ENCODE measurements at places on chromosomes 2 and 18.

GRCh38 chr2:114056294-114057143 lies 166.6 kb downstream of the ACTR3 start:
- DNase-seq: no peak

GRCh38 chr18:74725690-74726089 lies 128.0 kb downstream of the ZNF407 start:
- DNase-seq: no peak

DNA sequence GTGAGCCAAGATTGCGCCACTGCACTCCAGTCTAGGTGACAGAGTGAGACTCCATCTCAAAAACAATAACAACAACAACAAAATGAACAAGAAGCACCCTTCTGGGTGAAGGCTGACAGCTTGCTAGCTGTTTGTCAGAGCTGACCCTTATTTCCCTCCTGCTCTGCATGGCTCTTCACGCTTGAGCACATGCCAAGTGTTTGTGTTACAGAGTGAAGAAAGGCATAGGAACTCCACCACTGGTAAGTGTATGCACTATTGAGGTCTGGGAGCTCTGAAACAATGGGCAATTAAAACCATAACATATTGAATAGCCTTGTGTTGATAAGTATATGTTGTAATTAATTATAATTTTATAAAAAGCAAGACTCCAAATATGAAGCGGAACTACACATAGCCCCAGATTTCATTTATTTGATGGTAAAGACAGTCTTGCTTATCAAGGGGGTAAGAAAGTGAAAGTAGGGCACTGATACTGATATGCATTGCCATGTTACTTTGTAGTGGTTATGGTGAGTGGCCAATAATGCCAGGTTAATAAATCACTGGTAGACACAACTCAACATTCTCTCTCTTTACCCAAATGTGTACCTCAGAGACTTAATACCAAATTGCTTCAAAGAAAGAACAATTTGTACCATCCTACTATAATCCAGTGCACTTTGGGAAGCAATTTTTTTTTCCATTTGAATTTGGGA lies 163.4 kb downstream of the VWC2L start:
- no peak for DNase-seq

DNA sequence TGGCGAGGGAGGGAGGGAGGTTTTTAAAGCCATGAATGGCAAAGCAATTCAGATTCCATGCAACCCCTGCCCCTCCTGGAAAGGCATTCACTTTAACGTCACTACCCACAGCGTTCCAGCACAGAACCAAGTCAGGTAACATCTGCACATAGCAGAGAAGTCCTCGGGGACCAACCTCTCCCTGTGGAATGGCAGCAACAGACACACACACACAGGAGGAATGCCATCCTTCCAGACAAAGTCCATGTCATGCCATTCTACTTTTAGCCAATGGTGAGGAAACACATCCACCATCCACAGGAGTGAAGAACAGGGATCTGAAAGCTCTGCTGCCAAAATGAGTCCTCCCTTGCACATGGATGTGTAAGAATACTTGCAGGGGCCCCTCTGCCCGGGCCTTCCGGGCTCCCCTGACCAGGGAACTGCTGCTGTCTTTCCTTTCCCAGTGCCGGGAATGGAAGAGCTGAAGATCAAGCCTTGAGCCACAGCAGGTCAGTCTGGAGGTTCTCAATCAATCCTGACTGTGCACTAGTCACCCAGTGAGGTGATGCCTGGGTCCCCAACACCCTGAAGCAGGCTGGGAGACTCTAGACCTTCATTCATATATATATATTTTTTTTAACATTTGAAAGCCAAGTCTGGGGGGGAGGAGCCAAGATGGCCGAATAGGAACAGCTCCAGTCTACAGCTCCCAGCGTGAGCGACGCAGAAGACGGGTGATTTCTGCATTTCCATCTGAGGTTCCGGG lies 63.7 kb downstream of the UXS1 start:
- DNase-seq: no peak

DNA sequence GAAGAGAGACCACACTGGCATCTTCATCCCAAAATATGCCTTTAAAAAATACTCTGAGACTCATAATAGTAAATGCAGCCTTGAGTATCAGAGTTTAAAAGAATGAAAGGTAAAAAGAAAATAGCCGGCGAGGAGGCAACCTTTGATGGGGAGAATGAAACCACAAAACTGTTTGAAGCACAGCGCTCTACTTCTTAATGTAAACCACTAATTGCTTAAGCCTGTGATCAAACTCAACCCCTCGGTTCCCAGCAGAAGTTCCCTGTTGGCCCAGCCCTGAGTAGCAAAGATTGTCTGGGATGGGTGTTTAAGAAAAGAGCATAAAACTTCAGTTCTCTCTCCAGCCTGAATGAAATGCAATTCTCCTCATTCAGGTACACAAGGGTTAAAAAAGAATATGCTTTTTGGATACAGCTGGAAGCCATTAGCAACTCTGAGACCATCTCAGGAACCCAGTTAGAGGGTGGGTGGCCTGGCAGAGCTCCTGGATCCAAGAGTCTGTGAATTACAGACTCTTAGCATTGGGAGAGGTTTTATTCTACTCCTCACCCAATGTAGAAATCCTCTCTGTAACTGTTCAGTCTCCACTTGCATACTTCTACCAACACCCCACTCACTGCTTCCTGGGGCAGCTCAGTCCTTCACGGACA lies 44.8 kb downstream of the VIT start:
- no peak for DNase-seq

- DNase-seq: no peak
Observed at GRCh38 chr2:33207151-33207740, 260.5 kb downstream of the LTBP1 start.

DNA sequence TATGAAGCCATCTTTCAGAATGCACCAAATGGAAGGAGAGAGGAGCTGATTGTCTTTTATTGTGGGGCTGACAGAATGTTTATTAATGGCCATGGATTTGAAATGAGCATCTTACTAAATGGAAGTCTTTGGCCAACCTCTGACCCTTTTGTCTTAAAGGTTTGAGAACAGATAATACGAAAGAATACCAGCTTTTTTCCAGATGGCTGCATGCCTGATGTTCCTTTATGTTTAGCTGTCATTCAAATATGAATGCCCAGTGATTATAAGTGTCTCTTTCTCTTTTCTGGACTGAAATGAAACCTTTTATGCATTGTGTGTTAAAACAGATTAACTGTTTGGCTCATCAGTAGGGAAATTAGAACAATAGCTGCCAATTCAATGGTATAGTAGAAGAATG lies 46.0 kb downstream of the PARD3B start:
- no peak for DNase-seq

- DNase-seq: no peak
Observed at GRCh38 chr2:42474765-42475454, 18.9 kb downstream of the KCNG3 start.

DNA sequence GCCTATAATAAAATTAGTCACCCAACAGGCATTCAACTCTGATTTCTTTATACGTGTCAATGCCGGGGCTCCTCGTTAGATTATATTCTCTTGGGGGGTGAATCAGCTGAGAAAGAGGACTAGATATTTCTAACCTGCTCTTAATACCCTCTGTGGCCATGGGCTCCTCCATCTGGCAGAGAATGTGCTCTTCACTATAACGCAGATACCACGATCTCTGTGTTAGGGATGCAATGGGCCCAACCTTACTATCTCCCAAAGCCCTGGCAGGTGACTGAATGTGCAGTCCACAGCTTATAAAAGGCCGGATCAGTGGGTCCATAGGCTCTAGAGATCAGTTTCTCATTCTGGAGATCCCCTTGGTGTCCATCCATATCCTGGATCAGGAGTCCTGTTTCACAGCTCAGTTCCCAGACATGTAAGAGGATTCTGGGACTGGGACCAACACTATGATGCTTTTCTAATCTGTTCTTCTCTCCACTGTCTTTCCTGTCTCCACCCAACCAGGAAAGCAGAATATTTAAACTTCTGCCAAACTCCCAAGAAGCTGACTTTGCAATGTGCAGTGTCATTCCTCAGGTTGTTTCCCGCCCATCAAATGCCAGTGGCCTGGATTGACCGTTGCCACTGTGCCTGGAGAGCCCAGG lies 71.4 kb upstream of the CELF4 start:
- peak; percentile 14 for DNase-seq

GRCh38 chr2:41204315-41204714 lies 752.4 kb upstream of the SLC8A1 start:
- DNase-seq: no peak

DNA sequence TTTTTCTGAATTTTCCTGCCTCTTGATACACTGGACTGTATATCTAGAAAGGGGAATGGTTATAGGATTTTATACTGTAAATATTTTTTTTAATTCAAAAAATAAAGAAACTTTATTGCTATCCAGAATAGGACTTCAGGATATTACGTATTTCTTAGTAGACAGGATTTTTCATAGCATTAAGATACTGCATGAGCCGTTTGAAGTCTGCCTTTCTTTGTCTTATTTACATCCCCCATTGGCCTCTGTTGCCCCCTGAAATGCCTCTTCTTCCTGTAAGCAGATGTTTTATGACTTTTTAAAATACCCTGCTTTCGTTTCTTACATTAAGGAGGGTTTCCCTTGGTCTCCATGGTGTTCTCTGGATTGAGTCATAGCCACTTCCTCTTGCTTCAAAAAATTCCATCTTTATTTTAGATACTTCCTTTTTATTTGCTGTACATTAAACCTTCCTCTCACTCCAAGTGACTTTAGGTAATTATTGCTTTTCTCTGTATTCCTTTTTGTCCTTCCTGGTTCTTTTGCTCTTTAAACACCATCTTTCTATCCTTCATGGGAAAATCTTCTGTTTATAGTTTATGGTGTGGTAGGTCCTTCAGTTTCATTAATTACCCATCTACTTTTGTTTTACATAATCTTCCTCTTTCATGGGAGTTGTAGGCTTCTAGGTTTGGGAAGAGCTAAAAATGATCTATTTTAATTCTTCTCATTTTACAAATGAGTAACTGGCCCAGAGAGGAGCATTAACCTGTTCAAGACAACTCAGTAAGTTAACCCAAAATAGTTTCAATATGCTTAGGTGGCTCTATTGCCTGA lies 72.6 kb downstream of the ZNF532 start:
- DNase-seq: no peak

DNA sequence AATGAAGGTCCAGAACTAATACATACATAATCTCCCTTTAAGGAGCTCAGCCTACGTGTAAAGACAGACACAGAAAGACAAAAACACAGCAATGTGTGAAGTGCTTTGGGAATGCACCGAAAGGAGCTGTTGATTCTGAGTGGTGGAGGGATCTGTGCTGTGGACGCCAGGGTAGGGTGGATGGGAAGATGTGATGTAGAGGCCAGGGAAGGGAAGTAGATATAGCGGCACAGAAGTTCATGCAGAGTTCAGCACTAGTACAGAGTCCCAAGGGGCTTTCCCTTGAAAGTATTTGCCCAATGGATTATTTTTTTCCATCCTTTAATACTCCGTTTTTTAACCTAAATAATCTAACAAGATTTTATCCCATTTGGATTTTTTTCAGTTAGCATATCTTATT lies 32.1 kb upstream of the DOCK10 start:
- no peak for DNase-seq

DNA sequence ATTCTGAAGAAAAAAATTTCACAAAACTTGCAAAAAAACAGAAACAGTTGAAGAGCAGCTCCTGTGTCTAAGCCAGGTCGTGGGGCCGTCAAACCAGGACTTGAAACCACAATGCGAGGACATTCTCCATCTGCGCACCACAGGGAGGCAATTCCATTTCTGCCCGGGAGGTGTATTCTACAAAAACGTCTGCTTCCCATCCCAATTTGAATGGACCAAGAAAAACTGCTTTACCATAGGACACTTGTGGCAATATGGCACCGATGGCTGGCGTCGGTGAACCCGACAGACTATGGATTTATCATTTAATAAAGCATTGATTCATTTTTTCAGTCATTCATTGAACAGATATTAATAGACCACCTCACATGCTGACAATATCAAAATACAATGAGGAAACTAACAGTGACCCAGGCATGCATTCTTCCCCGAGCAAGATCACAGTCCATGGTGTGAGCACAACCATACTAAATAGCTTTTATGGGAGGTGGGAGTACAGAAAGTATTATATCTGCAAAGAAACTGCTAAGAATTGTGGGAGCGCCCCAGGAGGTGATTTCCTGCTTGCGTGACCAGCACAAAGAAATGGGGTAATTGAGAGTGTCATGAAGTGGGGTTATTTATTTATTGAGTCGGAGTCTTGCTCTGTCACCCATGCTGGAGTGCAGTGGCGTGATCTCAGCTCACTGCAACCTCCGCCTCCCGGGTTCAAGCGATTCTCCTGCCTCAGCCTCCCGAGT lies 10.5 kb upstream of the ZAP70 start:
- no peak for DNase-seq

GRCh38 chr2:76307495-76307894 lies 596.8 kb upstream of the GCFC2 start:
- DNase-seq: no peak

- DNase-seq: no peak
Observed at GRCh38 chr18:74598350-74599001, 806 bp downstream of the ZNF407 start.

- DNase-seq: no peak
Observed at GRCh38 chr2:74864728-74865722, 31.1 kb downstream of the HK2 start.

- peak; percentile 85 for DNase-seq
Observed at GRCh38 chr2:74457549-74458131, 598 bp upstream of the WBP1 start.

DNA sequence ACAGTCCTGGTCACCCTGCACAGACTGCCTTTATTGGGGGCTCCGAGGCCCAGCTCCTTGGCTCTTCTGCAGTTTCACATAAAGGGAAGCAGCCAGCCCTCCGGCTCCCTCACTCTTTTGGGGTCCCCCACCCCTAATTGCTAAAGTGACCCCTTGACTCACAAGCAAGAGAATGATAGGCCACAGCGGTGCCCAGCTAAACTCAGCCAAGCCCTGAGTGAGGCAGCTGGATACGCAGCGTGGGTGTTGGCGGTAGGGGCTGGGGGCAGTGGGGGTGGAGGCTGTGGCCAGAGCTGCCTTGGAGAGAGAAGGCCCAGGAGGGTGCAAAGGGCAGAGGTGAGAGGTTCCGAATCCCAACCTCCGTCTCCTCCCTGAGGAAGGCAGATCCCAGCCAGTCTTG lies 25.5 kb upstream of the ALPP start:
- no peak for DNase-seq

- no peak for DNase-seq
Observed at GRCh38 chr2:210421916-210422315, 54.6 kb downstream of the LANCL1 start.

GRCh38 chr2:118847762-118848172 lies 319 bp upstream of the EN1 start:
- peak; percentile 85 for DNase-seq

DNA sequence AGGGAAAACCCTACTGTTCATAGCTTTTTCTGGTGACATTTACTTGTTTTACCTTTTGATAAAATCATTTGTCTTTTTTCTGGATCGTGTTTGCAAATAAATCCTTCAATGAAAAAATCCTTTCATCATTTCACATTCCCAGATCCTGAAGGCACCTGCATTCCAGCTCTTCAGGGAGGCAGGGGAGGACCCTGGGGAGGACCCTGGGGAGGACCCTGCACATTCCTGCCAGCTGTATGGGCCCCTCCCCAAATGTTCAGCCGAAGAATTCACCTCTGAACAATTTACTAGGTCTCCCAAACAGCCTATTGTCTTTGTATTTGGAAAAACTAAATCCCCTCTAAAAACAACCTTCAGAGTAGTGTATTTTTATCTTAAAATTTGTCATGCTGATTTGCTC lies 558.4 kb upstream of the ID2 start:
- DNase-seq: no peak

- no peak for DNase-seq
Observed at GRCh38 chr18:77316008-77316407, 66.4 kb downstream of the GALR1 start.

All from left forelimb (tissue), 1 donor.